ENCODE measurements at places on chromosomes 4 and X.

GRCh38 chrX:56729152-56729850 lies at the start of gene NBDY:
TSS of gene NBDY (plus strand) at chrX:56729243. CDS start at chrX:56729354, 111 bp downstream.
- DNase-seq = no peak

DNA sequence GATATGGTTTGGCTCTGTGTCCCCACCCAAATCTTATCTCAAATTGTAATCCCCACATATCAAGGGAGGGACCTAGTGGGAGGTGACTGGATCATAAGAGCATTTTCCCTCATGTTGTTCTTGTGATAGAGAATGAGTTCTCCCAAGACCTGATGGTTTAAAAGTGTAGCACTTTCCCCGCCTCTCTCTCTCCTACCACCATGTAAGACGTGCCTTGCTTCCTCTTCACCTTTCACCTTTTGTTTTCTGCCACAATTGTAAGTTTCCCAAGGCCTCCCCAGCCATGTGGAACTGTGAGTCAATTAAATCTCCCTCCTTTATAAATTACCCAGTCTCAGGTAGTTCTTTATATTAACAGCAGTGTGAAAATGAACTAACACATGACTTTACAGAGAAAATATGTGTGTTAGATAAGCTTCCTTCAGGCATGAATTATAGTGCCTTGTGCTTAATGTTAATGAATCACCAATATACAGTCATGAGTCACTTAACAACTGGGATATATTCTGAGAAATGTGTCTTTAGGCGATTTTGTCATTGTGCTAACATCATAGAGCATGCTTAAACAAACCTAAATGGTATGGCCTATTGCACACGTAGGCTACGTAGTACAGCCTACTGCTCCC lies 37.9 kb downstream of the PDGFC start:
- no peak for DNase-seq

DNA sequence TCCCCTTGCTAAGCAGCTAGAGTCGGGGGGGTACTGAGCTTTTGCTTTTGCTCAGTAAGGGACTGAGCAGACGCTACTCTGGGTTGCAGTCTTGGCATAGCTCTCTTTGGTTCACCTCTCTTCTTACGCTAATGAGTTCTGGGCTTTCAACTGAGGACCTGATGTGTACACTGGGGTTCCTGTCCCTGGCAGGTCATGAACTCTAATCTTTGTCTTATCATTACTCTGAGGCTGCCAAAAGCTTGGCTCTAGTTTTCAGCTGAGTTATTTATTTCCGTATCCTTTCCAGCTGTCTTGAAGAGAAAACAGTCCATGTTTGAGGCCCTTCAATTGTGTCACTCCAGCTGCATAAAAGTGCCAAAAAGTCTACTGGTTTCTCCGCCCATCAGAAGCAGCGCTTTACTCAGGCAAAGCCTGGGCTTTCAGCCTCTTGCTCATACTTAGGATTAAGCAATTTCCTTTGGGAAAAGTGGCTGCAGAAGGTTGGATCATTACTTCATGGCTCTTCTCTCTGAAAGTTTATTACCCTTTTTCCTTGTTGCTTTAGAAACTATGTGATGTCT lies 121.0 kb upstream of the STOX2 start:
- no peak for DNase-seq

DNA sequence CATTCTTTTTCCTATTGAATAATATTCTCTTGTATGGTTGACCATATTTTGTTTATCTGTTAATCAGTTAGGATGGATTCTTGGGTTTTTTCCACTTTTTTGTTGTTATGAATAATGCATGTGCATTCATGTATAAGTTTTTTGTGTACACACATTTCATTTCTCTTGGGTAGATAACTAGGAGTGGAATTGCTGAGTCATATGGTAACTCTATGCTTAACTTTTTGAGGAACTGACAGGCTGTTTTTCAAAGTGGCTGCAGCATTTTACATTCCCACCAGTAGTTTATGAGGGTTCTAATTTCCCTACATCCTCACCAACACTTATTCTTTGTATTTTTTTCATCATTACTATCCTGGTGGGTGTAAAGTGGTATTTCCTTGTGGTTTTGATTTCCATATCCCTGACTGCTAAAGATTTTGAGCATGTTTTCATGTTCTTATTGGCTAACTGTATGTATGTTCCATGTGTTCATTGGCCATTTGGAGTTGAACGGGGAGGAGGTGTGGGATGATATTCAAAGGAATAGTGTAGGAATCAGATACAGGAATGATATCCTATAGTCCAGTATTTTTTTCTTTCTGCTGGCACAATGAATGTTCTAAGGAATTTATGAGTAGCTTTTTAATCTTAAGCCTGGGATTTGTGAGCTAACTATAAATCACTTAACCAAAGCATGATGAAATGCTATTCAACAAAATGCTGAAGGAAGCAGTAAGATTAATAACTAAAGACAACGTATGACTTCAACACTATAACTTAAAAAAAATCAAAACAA lies 114.3 kb downstream of the AMELX start:
- no peak for DNase-seq

GRCh38 chr4:102466298-102466697 lies 34.9 kb upstream of the NFKB1 start:
- no peak for DNase-seq

- no peak for DNase-seq
These were observed 24.7 kb upstream of the CXCL8 start for GRCh38 chr4:73715659-73716058.

- DNase-seq = no peak
These were observed 10.3 kb downstream of the CENPI start for GRCh38 chrX:101108284-101108683.

GRCh38 chrX:96424007-96424406 lies 260.6 kb upstream of the DIAPH2 start:
- no peak for DNase-seq

DNA sequence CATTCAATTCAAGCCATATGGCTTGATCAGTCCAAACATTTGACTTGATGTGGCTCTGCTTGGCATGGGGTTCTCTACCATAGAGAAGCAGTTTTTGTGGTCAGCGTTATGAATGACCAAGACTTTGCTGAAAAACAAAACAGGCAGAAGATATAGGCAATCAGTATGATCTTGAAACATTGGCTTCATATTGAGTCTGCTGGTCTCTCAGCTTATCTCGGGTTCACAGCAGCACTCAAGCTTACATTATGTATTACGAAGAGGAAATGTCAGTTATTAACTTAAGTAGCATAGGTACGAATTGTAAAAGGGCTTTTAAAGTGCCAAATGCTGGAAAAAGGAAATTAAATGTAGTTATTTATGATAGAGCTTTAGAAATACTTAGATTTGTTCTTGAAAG lies 99.0 kb downstream of the AFF2 start:
- DNase-seq = no peak

GRCh38 chr4:82450966-82451755 lies 20.8 kb downstream of the ENOPH1 start:
- no peak for DNase-seq

DNA sequence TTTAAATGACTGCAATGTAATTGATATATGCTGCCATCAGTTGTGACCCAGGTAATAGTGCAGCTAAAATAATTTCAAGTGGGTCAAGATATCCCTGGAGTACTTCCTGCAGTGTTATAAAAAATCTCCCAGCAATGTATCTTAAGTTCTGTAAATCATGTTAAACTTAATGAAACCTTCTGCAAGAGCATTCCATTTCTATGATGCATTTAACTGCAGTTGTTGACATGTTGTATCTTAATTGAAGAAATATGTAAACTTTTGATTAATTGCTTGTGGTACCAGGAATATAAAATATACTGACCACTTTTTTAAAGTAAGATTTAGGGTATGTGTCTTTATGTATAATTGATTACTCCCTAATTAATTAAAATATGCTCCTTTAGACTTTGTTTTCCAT lies 213.6 kb downstream of the AFF2 start:
- DNase-seq = no peak

- DNase-seq = peak; percentile 4
These were observed 692.6 kb downstream of the RAB28 start for GRCh38 chr4:12791536-12791935.

- DNase-seq = no peak
These were observed 78.3 kb downstream of the CLDN22 start for GRCh38 chr4:183241721-183242151.

DNA sequence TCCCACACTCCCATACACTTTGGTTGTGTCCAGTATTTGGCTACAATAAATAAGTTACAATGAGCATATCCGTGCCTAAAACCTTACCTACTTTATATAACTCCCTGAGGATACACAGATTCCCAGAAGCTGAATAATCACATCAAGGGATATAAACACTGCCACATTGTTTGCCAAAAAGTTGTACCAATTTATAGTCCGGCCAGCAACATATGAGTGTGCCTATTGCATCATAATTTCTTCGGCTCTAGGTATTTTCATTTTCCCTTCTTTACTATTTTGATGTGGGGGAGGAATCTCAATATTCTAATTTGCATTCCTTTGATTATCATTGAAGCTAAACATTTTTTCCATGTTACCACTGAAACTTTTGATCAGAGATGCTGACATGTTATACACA lies 146.4 kb downstream of the PCDH19 start:
- no peak for DNase-seq

DNA sequence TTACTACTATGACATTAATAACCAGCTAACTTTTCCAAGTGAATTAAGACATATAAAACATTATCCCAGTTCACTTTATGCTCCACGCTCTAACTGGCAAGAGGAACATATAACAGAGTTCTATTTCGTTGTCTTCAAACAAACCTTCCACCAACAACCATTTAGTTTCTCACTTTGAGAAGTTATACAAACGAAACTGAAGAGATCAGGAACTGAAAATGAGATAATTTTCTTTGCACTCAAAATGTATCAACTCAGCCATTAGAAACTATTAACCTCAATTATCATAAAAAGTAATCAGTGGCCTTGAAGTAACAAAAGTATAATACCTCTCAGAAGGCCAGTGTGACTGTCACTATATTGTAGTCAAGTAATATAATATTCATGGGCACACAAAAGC lies 70.1 kb downstream of the CHM start:
- DNase-seq = no peak

- no peak for DNase-seq
These were observed 17.1 kb downstream of the RNF4 start for GRCh38 chr4:2485956-2486355.

GRCh38 chrX:81316163-81316562 lies 114.3 kb downstream of the SH3BGRL start:
- DNase-seq = no peak

GRCh38 chr4:17771284-17771908 lies 10.0 kb downstream of the FAM184B start:
- DNase-seq = peak; percentile 60

- no peak for DNase-seq
These were observed 114.2 kb downstream of the CDS1 start for GRCh38 chr4:84697159-84697558.

GRCh38 chrX:77427611-77428010 lies 19.6 kb upstream of the FGF16 start:
- DNase-seq = no peak

DNA sequence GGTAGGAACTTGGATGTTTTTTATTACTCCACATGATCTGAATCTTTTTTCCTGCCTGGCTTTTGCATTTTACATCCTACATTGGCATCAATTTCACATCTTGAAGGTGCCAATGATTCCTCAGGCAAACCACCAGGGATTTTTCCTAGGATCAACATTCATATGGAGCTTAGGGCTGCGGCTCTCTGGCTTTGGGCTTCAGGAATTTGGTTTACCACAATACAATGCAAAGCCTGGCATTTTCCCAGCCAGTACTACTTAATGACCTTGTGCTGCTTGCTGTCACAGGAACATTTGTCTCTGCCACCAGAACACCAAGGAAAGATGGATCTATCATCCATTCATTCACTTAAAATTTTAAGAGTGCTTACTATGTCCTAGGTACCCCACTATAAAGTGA lies 180.7 kb downstream of the PDGFC start:
- no peak for DNase-seq

- DNase-seq = no peak
These were observed 1.6 kb upstream of the USP11 start for GRCh38 chrX:47231167-47231566.

- DNase-seq = no peak
These were observed 1126.6 kb downstream of the FAT4 start for GRCh38 chr4:126441173-126442035.

GRCh38 chr4:104815665-104816064 lies 321.0 kb upstream of the CXXC4 start:
- no peak for DNase-seq

DNA sequence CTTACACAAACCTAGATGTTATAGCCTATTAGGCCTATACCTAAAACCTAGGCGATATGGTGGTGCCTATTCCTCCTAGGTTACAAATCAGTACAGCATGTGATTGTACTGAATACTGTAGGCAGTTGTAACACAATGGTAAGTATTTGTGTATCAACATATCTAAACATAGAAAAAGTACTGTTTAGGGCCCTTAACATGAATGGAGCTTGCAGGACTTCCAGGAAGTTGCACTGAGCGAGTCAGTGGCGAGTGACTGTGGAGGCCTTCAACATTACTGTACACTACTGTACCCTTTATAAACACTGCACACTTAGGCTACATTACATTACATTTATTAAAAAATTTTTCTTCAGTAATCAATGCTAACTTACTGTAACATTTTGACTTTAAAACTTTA lies 37.8 kb downstream of the WWC2 start:
- no peak for DNase-seq

DNA sequence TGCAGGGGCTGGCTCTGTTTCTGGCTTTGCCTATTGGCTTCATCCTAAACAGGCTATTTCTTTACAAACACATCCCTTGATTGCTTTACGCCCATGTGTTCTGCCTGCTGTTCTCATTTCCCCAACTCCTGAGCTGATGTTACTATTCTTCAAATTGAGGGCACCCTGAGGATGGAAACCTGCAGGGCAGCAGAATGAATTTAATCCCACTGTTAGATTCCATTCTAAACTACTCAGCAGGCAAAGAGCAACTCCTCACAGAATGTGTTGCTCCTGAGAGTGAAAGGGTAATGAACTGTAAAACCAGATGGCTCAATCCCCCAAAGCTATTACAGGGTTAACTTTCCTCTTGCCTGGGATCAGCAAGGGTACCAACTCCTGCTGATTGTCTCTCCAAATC lies 75.7 kb downstream of the ANKRD50 start:
- no peak for DNase-seq

DNA sequence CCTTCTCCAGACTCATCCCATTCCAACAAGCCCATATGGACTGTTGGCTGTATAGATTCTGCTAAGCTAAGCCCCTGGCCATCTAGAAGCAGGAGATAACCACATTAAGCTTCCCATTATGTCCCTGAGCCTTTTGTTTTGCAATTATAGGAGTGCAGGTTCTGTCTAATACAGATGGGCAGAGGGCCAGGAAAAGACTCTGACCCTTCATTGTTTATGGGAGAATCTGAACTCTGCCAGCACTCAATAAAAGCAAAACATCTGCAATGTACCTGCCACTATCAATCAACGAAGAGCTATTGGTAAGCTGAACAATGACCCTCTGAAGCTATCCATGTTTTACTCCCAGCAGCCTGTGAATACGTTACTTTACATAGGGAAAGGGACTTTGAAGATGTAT lies 207.3 kb upstream of the CLNK start:
- no peak for DNase-seq

- DNase-seq = no peak
These were observed 34.4 kb downstream of the STX18 start for GRCh38 chr4:4507403-4507802.

GRCh38 chr4:137819964-137820383 lies 287.7 kb upstream of the PCDH18 start:
- DNase-seq = peak; percentile 2

GRCh38 chr4:108531461-108531860 lies 88.9 kb upstream of the RPL34 start:
- no peak for DNase-seq
